ENCODE measurements at places on chromosomes 4 and X.

DNA sequence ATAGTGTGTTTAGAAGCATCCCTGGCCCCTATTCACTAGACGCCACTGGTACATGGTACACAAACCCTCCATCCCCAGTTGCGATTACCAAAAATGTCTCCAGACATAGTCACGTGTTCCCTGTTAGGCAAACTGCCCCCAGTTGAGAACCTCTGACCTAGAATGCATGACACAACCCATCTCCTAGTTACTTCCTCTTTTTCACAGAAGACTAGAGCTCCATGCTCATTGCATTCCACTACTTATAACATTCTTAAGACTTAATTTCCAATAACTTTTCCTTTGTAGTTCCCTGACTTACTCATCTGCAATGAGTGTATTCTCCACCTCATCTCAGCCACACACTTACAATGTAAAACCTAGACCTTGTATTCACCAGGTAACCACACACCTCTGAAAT is 68.6 kb downstream of the PRSS12 start:
- DNase-seq, result no peak

DNA sequence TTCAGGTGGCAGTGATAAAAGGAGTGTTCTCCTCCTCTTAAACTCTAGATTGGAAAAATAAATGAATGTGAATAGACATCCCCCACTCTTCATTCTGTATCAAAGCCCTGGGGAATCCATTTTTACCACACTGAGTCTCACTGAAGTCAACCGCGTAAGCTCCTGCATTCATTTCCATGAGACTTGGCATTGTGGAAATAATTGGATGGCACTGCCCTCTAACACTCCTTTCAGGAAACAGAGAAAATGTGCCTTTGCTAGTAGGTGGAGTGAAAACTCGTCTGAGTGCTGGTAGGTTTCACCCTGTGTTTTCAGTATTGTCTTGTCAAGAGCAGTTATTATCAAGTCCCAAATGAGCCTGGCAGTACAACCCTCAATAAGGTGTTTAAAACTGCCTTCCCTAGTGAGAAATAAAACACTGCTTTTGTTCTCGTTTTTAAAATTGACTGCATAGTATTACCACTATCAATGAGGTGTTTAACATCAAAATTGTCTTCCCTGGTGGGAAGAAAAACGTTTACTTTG is 9.7 kb upstream of the CDKN2AIP start:
- no peak for DNase-seq

GRCh38 chrX:97401586-97402136 is 518.0 kb downstream of the RPA4 start:
- no peak for DNase-seq

DNA sequence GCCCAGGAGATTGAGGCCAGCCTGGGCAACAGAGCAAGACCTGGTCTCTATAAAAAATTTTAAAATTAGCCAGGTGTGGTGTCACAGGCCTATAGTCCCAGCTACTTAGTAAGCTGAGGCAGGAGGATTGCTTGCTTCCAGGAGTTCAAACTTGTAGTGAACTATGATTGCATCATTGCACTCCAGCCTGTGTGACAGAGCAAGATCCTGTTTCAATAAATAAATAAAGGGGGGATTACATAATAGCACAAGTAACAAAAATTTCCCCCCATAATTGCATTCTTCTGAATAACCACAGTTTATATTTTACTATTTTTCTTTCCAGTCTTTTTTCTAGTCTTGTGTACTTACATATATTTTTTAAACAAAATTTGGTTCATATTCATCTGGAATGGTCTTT is 135.6 kb downstream of the CHIC2 start:
- DNase-seq, result no peak

DNA sequence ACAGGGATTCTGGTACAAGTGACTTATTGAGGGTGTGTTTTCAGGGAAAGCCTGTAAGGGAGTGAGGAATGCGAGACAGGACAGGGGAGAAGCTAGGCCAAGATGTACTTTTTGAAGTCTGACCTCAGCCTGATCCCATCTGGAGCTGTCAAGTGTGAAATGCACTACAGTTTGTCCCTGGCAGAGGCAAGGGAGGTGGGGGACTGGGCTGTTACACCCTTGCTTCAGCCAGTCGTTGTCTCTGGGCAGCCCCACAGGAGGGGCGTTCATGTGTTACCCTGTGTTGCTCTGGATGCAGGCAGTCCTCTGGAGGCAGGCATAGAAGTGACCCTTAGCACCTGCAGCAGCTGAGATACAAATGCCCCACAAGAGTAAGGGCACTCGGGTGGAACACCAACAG is 25.8 kb downstream of the PPEF1 start:
- no peak for DNase-seq

- no peak for DNase-seq
Measured at GRCh38 chr4:40134206-40134917, 62.5 kb upstream of the RHOH start.

GRCh38 chr4:66929748-66930147 is 615.6 kb downstream of the CENPC start:
- no peak for DNase-seq

DNA sequence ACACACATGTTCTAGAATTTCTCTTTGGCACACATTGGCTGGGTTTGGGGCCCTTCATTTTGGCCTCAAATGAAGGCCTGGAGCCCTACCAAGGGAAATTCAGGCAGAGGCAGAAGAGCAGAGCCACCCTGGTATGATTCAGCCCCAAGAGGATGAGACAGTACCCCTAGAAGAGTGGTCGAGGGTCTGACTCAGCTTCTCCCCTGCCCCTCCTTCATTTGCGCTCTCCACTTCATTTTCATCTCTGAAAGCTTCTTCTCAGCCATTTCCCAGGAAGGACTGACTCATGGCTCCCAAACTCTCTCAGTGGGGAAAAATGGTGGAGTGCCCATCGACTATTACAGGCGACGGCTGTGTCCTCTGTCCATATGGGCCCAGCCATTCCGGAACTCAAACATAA is 43.5 kb downstream of the MAMLD1 start:
- no peak for DNase-seq

DNA sequence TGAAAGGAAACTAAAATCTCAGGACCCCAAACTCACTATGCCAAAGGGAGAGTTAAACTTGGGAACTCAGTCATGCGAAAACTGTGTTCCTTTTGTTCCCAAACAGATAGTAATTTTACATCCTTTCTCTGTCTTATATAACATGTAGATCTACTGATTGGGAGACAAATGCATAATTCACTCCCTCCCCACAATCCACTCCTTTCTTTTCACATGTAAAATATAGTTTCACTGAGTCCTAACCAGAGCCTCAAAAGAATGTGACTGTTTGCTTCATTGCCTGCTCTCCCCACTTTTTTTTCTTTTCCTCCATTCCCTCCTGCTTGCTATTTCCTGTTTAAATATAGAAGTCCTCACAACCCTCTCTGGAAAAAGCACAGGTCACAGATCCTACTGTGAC is 699.3 kb upstream of the ADGRL3 start:
- no peak for DNase-seq

GRCh38 chrX:149458586-149458985 is 46.5 kb downstream of the IDS start:
- no peak for DNase-seq

- no peak for DNase-seq
Measured at GRCh38 chr4:17448689-17449088, 63.2 kb downstream of the QDPR start.

DNA sequence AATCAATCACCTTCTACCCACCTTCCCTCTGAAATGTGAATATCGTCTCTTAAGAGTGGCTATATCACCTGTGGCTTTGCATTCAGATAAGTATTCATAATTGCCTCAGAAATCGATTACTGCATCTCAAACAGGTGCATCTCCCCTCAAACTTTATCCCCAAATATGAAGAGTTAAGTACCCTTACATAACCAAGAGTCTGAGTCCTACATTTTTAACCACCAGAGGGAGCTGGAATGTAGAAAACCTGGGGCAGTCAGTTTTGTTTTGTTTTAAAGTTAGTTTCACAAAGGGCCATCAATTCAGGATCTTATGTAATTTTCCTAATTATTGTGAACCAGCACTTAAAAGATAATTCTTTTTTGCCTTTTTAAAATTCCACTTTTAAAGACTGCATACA is 5.7 kb downstream of the TCEANC start:
- no peak for DNase-seq

- DNase-seq, result no peak
Measured at GRCh38 chr4:132063829-132064228, 1085.3 kb upstream of the PCDH10 start.

DNA sequence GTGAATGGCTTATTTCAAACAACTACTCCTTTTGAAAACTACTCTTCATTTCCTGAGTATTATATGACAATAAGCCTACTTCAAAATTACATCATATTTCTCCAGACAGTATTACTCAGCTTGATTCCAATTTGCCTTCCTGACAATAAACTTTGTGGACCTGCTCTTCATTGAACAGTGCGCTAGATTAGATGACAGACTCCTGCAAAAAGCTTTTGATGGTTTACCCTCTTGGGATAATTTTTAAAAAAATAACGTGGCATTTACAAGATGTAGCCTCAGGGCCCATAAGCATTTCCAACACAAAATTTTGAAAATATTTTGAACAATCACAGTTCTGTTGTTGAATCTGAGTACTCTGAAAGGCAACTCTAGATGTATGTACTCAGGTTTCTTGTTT is 25.9 kb downstream of the MGAT4D start:
- DNase-seq, result no peak

GRCh38 chr4:15368856-15369255 is 59.0 kb upstream of the C1QTNF7 start:
- no peak for DNase-seq

GRCh38 chr4:7941111-7941964 is 1.7 kb upstream of the AFAP1 start:
- no peak for DNase-seq

- DNase-seq, result no peak
Measured at GRCh38 chr4:18566970-18567799, 545.6 kb upstream of the LCORL start.

GRCh38 chr4:60682901-60683300 is 517.2 kb upstream of the ADGRL3 start:
- DNase-seq, result no peak

GRCh38 chr4:13908455-13908854 is 280.9 kb upstream of the BOD1L1 start:
- no peak for DNase-seq

GRCh38 chr4:99104153-99104552 is 15.6 kb upstream of the ADH5 start:
- DNase-seq, result no peak

Measured in stimulated activated CD4-positive, alpha-beta T cell treated with anti-CD3 and anti-CD28 coated beads, TNF-alpha, amount 100 ng/mL, for 4 hours (primary cell).